ENCODE measurements at places on chromosomes 2 and 18.
A peak's percentile ranks its signal among the peaks of the same experiment; 100 is the strongest.

DNA sequence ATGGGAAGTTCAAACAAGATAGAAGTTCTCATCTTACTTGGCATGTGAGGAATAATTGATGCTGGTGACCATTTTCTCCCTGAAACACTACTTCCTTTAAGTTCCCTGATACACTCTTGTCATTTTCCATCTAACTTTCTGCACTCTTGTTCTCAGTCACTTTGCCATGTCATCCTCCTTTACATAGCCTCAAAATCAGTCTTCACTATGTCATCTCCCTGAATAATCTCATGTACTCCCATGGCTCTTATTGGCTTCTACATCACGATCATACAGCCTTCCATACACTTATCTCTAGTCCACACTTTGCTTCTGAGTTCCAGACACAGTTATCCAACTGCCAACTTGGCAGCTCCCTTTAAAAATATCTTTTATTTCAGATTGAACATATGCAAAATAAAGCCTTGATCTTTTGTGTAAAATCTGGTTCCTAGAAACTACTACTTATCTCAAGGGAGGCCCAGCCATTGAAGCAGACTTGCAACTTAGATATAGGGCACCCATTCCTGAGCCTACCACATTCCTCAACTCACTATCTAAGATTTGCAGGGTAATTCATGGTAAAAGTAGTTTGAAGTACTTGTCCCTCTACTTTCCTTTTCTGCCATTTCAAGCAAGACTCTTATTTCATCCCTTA lies 1070.2 kb upstream of the NXPH2 start:
- no peak for DNase-seq

GRCh38 chr18:46767217-46767616 lies 10.4 kb upstream of the ST8SIA5 start:
- DNase-seq: no peak

- DNase-seq: no peak
Observed at GRCh38 chr2:108323619-108324018, 34.9 kb downstream of the SULT1C2 start.

DNA sequence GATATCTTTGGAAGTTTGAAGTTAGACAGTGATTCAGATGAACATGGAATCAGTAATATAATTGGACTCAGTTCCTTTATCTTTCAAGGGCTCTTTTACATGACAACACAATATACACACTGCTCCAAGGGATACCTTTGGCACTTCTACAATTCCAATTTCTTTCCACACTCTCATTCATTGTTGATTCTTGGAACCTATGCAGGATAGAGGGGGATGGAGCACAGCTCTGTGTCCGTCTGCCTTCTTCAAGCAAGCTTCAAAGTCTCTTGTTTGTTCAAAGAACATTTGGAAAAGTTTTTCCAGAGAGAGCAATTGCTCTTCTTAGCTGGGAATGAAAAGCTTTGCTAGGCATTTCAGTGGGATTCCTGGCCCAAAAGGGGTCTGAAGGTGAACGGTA lies 276.2 kb upstream of the ZEB2 start:
- DNase-seq: no peak

DNA sequence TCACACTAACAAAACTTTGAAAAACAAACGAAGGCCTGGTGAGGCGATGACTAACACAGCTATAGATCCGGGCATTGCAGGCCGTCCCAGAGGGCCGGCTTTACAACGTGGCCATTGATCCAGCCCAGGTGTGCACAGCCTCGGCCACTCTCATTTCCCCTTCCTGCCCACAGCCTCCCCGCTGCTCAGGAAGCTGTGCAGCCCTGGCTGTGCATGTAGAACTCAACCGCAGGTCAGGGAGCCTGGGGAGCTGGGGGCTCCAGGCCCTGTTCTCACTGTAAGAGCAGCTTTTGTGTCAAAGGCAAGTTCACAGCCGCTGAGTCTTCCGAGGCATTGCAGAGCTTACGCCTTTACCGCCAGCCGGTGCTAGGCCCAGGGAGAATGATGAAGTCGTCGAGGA lies 87.2 kb downstream of the LONRF2 start:
- peak; percentile 13 for DNase-seq

Measured in activated CD4-positive, alpha-beta T cell treated with anti-CD3 and anti-CD28 coated beads, Interleukin-2, amount 50 U/mL, for 1 hour (primary cell).